ENCODE measurements at places on chromosomes 2 and 18.

GRCh38 chr2:209532321-209532720, 108.5 kb downstream of the MAP2 start:
- no peak for DNase-seq

- no peak for DNase-seq
Observed at GRCh38 chr2:188481474-188481873, 189.8 kb downstream of the GULP1 start.

DNA sequence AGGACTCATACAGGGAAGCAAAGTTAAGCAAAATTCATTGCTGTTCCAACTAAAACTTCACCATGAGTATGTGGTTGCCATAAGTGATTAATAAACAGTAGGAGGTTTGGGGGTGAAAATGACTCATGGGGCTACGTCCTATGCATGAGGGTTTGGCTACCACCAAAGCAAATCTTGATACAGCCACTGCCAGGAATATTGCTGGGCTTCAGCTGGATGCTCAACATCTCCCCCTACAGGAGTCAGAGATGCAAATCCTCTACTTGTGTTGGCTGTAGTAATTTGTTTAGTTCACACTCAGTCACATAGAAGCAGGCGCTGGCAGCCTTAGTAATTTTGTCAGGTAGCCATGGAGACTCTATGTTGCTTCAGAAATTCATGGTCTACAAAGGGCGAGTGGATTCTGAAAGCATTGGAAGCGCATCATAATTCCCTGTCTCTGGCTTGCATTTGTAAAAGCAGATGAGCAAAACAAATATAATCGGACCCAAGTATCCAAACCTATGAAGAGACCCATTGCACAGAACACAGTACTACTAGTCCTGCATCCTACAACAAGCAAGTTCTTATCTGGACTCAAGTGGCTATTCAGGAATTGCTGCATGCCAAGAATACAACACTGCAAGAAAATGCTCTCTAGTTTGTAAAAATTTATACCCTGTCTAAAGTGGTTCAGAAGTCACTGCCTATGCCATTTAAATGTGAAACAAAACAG, 76.0 kb downstream of the CD28 start:
- DNase-seq, result peak; percentile 47

GRCh38 chr2:179272406-179273192, 8.0 kb upstream of the SESTD1 start:
- no peak for DNase-seq

- DNase-seq, result no peak
Observed at GRCh38 chr2:27701676-27702075, 38.0 kb downstream of the SLC4A1AP start.

GRCh38 chr2:206063635-206064034, 22.3 kb downstream of the INO80D start:
- DNase-seq, result no peak

- no peak for DNase-seq
Observed at GRCh38 chr2:75790814-75791467, 80.2 kb upstream of the GCFC2 start.

DNA sequence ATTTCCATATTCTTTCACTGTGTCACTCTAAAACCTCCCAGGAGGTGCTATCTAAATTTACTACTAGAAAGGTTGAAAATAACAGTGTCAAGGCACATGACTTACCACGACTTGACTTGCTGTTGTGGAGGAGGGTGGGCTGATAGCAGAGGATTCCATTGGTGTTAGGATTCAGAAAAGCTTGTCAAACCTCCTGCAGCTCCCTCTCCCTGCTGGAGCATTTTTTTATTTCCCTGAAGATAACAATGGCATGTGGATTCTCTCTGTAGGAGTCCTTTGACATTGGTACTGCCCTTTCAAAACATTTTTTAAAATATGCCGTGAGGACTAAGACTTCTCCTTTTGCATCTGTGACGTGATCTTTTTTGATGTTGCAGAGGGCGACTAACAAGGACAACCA, 696.9 kb upstream of the GYPC start:
- DNase-seq, result no peak

DNA sequence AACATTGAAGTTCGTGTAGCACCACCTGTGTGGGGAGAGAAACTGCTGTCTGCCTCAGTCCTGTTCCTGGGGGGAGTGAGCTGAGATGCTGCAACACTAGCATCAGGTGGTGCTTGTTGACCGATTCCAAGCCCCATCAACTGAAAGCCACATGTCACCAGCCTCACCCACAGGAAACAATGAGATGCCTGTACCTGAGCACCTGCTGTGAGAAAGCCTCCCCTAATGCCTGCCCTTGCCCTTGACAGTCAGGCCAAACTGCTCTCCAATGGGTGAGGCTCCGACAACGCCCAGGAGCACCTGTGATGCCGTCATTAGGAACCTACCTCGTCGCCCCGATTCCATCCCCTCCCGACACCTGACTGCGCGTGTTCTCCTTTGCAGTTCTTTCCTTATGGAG, 104.6 kb downstream of the SMC6 start:
- DNase-seq, result no peak

GRCh38 chr2:102342888-102343287, 12.7 kb upstream of the IL18R1 start:
- DNase-seq, result no peak

DNA sequence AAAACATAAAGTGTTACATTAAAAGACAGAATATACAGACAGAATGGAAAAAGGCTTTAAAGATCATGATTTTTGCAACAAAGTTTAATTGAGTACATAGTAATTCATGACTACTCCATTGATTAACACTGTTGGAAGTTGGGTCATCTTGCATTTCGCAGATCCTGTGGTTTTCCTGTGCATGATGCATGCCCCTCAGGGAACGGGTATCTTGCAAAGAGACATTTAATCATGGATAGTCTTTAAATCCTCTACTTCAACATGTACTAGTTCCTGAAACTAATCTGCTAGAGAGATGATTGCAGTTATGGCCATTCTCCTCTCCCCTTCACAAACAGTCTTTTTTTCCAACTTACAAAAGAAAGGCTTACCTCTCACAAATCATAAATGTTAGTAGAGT, 155.6 kb upstream of the DSEL start:
- no peak for DNase-seq
